Natural killer cell (primary cell): ENCODE measurements at places on chromosomes 2 and 18. TPM values are rescaled to one million over a fixed set of nuclear protein-coding genes. Genes with fewer than 3 reads are reported as not detected.

Gene IL1B
- total RNA-seq = 250 TPM

Gene TUBB8B
- not detected for total RNA-seq

GRCh38 chr18:7272311-7273049, 41.6 kb downstream of the LRRC30 start:
- DNase-seq = no peak

DNA sequence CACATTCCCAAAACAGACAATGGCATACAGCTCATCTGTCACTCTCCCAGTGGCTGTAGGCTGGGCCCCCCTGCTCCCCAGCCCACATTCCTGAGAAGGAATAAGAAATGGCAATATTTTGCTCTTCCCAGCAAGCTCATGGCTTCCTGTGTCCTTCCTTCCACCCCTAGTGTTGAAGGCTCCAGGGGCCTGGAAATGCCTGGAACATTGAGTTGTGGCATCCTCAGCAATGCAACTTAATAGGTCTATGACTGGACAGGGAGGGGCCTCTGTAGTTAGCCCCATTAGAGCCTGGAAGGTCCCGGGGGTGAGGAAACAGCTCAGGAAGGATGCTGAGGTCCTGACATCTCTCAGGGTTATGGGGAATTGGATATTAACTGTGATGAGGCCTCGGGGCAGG, 3.3 kb downstream of the KIF3C start:
- DNase-seq = no peak

Gene RPRM
- not detected for total RNA-seq

GRCh38 chr2:199467066-199467822, 9.5 kb upstream of the SATB2 start:
- DNase-seq = no peak

DNA sequence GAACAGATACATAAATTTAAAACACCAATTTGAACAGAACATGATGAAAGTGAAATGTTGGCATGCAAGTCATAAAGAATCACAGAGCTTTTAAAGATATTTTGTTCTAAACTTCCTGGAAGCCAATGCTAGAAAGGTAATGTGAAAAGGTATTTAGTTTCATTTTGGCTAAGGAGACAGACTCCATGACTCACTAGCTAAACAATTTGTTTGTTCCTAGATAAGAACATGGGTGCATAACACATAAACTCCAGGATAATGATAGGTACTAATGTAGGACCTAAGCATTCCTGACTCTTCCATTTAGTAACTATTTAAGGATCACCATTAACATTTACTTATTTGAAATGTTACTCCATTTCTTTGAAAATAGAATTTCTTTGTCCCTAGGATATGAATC, 292.5 kb upstream of the CNTNAP5 start:
- no peak for DNase-seq

- DNase-seq = peak; percentile 40
Observed at GRCh38 chr2:96762529-96763311, 2.0 kb downstream of the CNNM4 start.

- peak; percentile 55 for DNase-seq
Observed at GRCh38 chr2:176132205-176133171, 3.0 kb downstream of the HOXD8 start.

Gene ALPP
- not detected for total RNA-seq

GRCh38 chr18:11387880-11388279, 221.5 kb upstream of the SLC35G4 start:
- no peak for DNase-seq

- no peak for DNase-seq
Observed at GRCh38 chr2:105437708-105438103, 38.9 kb upstream of the FHL2 start.

DNA sequence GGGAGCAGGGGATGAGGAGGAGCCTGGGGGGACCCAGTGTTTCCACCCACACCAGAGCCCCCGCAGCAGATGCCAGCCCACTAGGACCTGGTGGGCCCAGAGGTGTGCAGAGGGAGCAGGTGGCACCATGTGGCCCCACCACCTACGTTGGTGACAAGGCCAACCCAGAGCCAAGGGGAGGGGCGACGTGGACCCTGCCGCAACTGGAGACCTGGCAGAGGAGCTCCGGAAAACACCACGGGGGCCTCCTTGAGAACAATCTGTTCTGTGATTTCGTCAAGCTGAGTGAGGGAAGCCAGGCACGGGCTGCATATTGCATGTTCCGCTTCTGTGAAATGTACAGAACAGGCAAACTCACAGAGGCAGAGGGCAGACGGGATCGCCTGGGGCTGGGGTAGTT, 49.1 kb upstream of the GPC1 start:
- no peak for DNase-seq

Gene SH3BP4
- total RNA-seq = 1.0 TPM

- no peak for DNase-seq
Observed at GRCh38 chr2:109402980-109403840, 210.6 kb downstream of the SEPTIN10 start.

Gene GKN2
- total RNA-seq = not detected

- no peak for DNase-seq
Observed at GRCh38 chr2:47026748-47027534, 111.3 kb upstream of the MCFD2 start.

- DNase-seq = no peak
Observed at GRCh38 chr2:28976584-28976983, 4.5 kb upstream of the TOGARAM2 start.

Gene SLC66A3
- total RNA-seq = 21.8 TPM

- no peak for DNase-seq
Observed at GRCh38 chr2:197145471-197146056, 165.0 kb downstream of the ANKRD44 start.
